ENCODE measurements at places on chromosomes 6 and 20.
A peak's percentile ranks its signal among the peaks of the same experiment; 100 is the strongest.

DNA sequence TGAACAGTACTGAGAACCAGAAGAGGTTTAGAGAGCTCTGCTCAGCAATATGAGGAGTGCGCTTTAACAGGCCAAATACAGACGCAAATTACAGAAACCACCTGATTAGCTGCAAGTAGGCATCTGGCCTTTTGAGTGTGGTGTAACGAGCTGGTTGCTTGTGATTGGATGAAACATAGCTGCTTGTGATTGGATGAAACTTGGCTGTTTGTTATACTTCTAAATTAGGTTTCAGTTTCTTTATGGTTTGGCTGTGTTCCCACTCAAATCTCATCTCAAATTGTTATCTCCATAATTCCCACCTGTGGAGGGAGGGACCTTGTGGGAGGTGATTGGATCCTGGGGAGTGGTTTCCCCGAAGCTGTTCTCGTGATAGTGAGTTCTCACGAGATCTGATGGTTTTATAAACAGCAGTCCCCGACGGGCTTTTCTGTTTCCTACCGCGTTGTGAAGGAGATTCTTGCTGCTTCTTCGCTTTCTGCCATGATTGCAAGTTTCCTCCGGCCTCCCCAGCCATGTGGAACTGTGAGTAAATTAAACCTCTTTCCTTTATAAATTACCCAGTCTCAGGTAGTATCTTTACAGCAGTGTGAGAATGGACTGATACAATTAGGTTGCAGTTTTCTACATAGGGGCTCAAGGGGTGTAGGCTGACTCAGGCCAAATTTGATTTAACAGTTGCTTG is 655.9 kb upstream of the MAN1A1 start:
- no peak for DNase-seq

DNA sequence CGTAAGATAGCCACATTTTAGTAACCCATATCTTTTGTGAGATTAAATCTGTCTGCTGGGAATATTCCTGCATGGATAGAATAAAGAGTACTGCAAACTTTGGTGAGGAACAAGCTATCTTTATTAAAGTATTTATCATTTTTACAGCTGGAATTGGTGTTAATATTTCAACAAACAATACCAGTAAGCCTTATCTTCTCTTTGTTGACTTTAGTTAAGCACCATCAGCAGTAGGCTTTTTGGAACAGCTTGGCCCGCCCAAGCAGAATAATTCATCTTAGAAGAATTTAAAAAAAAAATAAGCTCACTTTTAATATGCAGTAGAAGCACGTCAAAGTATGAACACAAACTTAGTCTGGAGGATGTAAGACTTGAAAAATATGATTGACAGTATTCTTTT is 917.8 kb upstream of the ADGRB3 start:
- DNase-seq = no peak

DNA sequence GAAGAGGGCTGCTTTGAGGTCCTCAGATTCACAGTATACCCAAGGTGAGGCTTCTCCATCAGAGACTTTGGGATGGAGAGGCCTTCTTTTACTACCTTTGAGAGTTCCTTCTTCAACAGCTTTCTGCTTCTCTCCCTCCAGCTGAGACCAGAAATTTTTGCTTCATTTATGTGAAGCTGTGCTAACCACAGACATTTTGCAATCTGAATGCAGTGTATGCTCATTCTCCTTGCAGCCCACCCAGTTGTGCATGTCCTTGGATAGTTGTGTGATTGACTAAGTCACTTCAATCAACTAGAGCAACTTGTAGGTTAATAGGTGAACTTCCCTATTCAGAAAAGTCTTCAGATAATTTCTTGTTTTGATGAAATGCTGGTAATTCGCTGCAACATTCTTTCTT is 20.1 kb downstream of the DCBLD1 start:
- DNase-seq = no peak

- DNase-seq = no peak
These were observed 48.5 kb downstream of the MYH7B start for GRCh38 chr20:35004051-35004725.

- DNase-seq = no peak
These were observed 22.9 kb downstream of the ADTRP start for GRCh38 chr6:11755725-11756124.

DNA sequence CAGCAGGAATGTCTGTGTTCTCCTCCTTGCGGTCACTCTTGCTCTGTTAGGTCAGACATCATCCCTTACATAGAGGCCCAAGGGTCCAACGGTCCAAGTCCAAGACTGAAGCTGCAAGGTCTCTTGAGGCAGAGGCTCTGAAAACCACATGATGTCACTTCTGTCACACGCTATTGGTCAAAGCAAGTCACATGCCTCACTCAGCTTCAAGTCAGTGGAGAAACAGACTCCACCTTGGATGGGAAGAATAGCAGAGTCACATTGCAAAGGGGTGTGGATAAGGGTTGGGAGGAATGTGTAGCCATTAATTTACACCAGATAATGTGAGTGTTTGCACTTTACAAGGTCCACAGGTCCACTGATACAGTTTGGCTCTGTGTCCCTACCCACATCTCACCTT is 17.5 kb downstream of the SLC52A3 start:
- DNase-seq = no peak

GRCh38 chr20:25274891-25275812 is 27.3 kb downstream of the PYGB start:
- no peak for DNase-seq

GRCh38 chr6:46323966-46324622 is 153.3 kb upstream of the ENPP5 start:
- no peak for DNase-seq

DNA sequence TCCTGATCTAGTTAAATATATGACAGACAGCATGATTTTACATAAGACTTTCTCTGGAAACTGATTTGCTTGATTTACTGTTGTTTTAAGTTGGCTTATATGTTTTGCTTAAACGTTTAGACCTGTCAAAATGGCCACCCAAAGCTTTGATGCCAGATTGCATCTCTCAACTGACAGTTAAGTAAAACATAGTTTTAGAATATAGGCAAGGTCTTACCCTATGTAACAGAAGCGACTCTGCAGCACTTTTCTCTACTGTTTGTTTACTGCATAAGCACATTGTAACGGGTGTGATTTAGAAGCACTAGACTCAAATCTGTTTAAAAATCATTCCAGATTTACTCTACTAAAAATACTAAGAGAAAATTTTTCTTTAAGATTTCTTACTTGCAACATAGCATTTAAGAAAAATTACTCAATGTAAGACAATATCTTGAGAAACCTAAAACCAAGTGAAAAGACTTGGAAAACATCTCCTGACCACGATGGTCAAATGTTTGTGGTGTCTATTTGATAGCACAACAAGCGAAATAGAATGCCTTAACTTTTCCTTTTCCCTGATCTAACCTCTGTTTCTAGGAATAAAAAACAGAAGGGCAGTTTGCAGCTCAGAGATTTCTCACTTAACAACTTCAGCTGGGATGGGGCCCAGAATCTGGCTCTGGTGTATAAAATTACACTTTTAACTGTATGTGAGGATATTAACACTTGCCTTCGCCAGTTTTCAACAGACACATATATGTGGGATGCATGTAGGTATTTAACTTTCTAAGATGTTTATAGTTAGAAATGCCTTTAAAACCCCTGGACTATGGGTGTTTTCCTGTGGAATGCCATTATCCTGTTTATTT is 47.4 kb downstream of the AIG1 start:
- DNase-seq = no peak

DNA sequence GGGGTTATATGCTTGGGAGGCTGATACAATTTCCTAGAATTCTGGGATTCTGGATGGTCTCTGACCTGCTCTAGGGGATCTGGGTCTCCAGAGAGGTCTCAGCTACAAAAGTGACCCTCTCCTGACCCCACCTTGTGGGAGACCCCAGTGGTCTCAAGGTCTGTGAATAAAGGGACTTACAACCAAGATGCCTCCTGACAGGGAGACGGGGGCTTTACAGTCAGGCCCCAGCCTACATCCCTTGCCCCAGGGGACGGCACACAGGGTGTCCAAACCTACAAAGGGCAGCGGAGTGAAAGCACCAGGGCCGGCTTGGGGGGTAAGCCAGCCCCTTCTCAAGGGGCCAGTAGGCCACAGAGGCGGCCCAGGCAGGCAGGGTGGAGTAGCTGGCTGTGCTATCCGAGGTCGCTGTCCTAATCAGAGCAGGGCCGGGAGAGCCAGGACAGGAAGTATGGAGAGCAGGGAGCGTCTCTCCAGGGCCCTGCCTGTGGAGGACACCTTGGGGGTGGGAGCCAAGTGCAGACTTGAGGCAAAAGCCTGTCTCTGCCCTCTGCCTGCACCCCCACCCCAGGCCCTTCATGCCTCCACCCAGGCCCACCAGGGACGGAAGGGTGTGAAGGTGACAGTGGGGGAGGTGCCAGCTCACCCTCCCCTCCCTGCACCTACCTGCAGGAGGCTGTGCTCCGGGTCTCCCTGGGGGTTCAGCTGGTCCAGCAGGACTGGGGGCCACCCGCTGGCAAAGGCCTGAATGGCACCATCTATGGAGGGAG is 3.5 kb downstream of the GFRA4 start:
- DNase-seq = no peak

GRCh38 chr6:28565823-28566526 is 40.3 kb downstream of the GPX5 start:
- DNase-seq = no peak

DNA sequence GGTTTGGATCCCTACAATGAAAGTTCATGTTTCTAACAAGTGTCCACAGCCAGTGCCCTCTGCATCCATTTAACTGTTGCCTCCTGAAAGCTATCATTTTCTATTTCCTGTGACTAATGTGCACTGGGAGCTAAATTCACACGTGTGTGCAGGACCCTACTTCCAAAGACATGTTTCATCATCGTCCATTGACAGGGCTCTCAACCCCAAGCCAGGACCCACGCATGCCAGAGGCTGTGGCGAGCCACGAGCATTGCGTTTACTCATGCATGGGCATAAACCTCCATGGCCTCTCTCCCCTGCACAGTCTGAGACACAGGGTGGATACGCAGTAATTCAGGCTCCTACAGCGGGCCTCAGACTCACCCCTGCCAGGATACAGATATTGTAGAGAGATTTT is 153.2 kb downstream of the MAFB start:
- no peak for DNase-seq

DNA sequence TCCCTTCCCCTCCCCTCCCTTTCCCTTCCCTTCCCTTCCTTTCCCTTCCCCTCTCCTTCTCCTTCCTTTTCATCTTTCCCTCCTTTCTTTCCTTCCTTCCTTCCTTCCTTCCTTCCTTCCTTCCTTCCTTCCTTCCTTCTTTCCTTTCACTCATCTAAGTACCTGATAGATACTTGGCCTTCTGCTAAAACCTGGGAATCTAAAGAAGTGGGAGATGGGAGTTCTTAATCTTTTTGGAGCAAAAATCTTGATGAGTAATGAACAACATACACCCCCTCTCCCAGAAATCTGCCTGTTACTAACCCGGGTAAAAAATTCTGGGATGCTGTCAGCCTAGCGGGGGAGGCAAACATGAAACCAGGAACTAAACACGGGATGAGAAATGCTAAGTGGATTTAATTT is 100.7 kb downstream of the VEGFA start:
- DNase-seq = no peak

GRCh38 chr6:147970970-147971369 is 371.7 kb upstream of the SASH1 start:
- DNase-seq = peak; percentile 7

- DNase-seq = peak; percentile 51
These were observed 1062.0 kb downstream of the HACE1 start for GRCh38 chr6:103797738-103798137.

DNA sequence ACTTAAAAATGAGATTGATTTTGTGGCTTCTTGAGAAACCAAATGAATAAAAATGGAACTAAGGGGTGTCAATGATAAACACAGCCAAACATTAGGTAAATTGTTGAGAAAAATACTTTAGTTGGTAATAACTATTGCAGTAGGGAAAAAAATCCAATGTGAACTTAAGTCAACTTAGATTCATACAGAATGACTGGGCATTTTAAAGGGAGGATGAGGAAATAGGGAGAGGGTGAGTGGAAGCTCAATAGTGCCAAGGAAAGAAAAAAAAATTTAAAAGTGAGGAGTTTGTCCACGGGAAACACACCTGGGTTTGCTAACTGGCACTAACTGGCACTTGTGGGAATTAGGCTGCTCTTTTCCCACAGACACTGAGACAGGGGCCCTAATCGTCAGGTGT is 26.2 kb upstream of the PGK2 start:
- DNase-seq = no peak

- no peak for DNase-seq
These were observed 123.4 kb downstream of the C6orf118 start for GRCh38 chr6:165186041-165186440.

DNA sequence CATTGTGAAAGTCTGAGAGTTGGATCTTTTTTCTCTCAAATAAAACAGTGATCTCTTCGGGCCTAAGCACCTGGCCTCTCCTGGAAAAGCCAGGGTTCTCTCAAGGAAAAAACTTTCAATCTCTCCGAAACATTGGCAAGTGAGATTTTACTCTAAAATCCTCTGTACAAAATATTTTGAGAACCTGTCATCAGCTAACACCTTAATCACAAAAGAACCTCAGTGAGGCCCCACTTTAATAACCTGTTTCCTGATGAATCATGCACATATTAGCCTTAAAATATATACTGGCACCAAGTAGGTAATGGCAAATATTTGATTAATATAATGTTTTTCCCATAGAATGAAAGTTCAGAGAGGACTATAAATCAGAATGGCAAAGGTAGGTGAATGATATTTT is 177.9 kb downstream of the FRK start:
- no peak for DNase-seq

DNA sequence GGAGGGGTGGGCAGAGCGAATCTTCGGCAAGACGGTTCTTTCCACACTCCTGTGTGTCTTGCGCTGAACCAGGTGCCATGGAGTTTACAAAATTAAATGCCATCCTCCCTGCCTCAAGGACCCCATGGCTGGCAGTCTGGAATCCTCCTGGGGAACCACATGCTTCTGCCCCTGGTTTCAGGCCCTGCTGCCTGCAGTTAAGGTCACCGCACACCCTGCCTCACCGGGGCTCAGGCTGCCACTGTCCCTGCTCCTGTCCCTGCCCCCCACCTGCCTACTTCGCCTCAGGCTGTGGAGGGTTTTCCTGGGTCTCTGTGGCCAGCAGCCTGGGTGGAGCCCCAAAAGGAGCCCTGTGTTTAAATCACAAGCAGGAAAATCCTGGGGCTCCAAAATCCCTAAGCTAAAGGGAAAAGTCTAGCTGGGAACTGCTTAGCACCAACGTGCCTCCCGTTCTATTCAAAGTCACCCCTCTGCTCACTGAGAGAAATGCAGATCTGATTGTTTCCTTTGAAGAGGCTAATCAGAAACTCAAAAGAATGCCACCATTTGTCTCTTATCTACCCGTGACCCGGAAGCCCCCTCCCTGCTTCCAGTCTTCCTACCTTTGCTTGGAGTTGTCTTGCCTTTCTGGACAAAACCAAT is 10.6 kb upstream of the TTLL2 start:
- DNase-seq = no peak

DNA sequence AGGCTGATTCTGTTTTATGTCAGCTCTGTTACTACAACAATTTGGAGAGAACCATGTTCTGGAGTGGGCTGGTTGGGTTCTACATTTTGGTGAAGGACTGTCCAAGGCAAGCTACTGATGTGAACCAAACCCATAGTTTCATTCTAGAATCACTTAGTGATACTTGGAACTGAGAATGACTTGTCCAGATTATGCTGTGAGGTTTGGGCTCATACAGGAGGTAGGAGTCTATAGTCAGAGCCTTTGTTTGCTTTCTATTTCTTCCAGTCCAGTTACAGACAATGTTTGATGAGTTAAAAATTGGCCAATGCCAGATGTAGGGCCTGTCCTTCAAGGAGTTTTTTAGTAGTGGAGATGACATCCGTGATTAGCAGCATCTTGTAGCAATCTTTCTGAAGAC is 97.9 kb downstream of the LRRC1 start:
- no peak for DNase-seq

GRCh38 chr20:25020345-25020744 is 27.8 kb upstream of the APMAP start:
- no peak for DNase-seq
